Activated T-helper 17 cell treated with anti-CD3 and anti-CD28 coated beads, Interleukin-2, amount 50 U/mL, for 72 hours (primary cell): ENCODE measurements at places on chromosomes 16 and 17. TPM values are rescaled to one million over a fixed set of nuclear protein-coding genes. Genes with fewer than 3 reads are reported as not detected.

- ATAC-seq: no peak
Measured at GRCh38 chr17:39305978-39306377, 80.2 kb upstream of the STAC2 start.

GRCh38 chr17:51914577-51914976, 243.9 kb downstream of the CA10 start:
- ATAC-seq: no peak

GRCh38 chr17:77546772-77547241, 406.0 kb downstream of the SEC14L1 start:
- ATAC-seq: no peak

DNA sequence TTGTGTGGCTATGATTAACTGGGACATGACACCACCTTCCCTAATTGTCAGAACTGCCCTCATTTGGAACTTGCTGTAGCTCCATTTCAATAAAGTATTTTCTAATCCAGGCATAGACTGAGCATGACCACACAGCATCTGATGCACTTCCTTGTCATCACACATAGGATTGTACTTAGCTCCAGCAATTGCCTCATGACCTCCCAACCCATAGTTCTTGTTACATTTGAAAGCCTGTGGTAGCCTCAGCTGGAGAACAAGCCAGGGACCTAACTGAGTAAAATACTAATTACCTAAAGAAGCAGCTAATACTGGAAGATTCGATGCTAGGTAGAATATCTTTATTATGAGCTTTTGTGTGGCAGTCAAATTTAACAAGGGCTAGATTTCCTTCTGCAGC, 187.3 kb upstream of the KIF2B start:
- ATAC-seq: no peak

The TBC1D3K gene
- total RNA-seq: not detected

GRCh38 chr16:27828671-27829070, 234.8 kb downstream of the GSG1L start:
- ATAC-seq: no peak

- ATAC-seq: peak; percentile 84
Measured at GRCh38 chr16:56847173-56847910, 17.7 kb upstream of the SLC12A3 start.

- ATAC-seq: no peak
Measured at GRCh38 chr16:14219983-14220382, 148.9 kb downstream of the MRTFB start.

GRCh38 chr17:69448431-69449102, 34.1 kb downstream of the MAP2K6 start:
- ATAC-seq: no peak

DNA sequence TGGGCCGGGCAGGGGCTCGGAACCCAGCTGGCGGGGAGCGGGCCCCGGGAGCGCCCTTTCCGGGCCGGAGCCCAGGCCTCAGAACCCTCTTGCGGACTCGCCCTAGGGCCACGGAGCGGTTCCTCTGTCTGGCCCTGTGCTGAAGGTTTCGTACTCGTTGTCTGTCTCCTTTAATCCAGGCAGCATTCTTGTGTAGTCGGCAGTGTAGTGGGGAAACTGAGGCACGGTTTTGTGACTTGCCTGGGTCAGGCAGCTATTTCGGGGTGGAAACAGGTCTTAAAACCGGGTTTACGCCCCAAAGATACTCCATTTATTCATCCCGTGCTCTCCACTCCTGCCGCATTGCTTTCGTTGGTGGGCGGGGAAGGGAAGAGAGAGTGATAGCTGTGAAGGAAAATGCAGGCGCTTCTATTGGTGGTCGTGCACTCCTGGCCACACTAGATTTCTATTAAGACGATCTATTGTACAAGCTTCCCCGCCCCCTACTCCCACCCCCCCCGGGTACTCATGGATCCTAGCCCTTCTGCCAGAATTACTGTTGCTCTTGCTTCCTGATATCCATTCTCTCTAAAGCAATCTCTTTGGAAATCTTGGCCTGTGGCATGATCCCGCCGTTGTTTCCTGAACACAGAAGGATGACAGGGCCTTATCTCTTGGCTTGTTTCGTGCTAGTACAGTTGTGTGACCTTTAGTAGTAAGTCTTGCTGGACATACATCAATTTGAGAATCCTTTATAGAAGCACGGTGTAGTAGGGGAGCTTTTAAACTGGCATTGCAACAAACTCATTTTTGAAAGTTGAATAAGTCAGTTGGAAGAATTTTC, 751 bp downstream of the DCAF7 start:
- no peak for ATAC-seq

The TP53TG3D gene
- total RNA-seq: not detected
